ENCODE measurements at places on chromosomes 4 and X. TPM values are rescaled to one million over a fixed set of nuclear protein-coding genes. Genes with fewer than 3 reads are reported as not detected.
A peak's percentile ranks its signal among the peaks of the same experiment; 100 is the strongest.

Gene MGARP
- not detected for total RNA-seq

- no peak for DNase-seq
Measured at GRCh38 chr4:26214994-26215393, 105.8 kb upstream of the RBPJ start.

Gene CLGN
- total RNA-seq, result 0.17 TPM

DNA sequence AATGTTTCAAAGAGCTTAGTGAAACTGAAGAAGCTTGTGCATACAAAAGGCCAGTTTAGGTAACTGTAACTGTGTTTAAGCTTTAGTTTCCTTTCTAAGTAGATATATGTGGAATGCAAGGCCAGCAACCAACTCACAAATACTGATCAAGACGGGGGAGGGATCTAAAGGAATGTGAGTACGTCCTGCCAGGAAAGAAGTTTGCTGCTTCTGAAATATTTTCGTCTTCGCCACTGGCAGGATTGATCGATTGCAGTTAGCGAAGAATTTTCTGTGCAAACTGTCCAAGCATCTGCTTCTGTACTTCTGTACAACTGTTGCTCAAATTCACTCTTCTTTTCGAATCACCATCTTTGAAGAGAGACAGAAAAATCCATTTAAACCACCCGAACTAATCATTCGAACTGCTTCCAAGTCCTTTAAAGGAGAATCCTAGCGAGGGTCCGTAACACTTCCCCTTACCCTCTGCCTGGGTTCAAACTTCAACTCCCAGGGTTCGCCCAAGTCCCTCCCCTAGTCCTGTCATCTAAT, 373 bp upstream of the INTS6L start:
- no peak for DNase-seq

- DNase-seq, result no peak
Measured at GRCh38 chr4:180284267-180284666, 1958.9 kb upstream of the TENM3 start.

DNA sequence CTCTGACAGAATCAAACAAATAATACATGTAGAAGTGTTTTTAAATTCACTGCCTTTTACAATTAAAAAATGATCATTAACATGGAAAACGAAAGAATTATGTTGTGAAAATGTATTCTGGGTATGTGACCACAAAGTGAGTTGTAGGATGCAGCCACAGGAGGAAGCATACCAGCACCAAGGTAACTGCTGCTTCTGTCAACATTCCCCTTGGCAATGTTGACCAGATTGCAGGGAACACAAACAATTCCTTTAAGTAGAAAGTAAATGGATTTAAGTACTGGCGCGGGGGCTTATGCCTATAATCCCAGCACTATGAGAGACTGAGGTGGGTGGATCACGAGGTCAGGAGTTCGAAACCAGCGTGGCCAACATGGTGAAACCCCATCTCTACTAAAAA, 1877.9 kb upstream of the PCDH7 start:
- no peak for DNase-seq

- no peak for DNase-seq
Measured at GRCh38 chr4:170229006-170229405, 139.2 kb upstream of the AADAT start.

- DNase-seq, result no peak
Measured at GRCh38 chr4:107452717-107453630, 267.1 kb downstream of the PAPSS1 start.

DNA sequence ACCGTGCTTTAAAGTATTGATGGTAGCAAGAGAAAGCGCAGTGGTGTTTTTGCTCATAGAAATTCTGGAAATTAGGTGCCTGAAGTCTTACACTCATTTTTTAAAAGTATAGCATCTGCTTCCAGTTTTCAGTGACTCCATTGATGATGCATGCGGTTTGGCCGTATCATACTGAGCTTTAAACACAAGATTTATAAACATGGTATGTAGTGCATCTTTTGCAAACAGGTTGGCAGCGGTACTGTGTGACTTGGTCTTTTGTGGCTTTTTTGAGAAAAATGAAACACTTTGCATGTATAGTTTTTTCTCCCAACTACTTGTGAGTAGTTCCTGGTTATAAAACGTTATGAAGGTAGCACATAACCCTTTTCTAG, 2.0 kb downstream of the DDX3X start:
- no peak for DNase-seq

DNA sequence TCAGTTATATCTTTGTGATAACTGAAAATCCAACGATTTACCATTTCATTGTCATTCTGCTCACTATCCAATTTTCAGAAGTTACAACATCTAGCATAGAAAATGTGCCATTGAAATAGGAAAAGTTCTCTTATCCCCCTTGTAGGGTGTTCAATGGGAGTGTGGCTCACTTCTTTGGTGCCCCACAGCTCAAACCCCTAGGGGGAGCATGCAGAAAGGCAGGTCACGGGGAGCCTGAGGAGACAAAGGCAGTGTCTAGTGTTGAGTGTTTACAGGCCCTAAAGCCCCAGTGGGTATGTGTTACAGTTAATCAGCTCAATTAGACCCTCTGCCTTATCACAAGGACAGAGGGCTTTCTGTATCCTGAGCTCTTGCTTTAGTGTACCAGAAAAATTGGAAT, 243.4 kb upstream of the GRID2 start:
- no peak for DNase-seq

Gene CYTL1
- not detected for total RNA-seq

Gene SSX2B
- total RNA-seq, result not detected

Gene SPIN4
- 5.4 TPM for total RNA-seq

- DNase-seq, result no peak
Measured at GRCh38 chr4:158201876-158202275, 8.4 kb upstream of the TMEM144 start.

GRCh38 chrX:68751372-68751771, 77.4 kb upstream of the EFNB1 start:
- no peak for DNase-seq

Gene FRMPD4
- not detected for total RNA-seq

- DNase-seq, result no peak
Measured at GRCh38 chr4:40939856-40940255, 190.1 kb downstream of the NSUN7 start.

GRCh38 chr4:182203872-182204411, 39.3 kb upstream of the TENM3 start:
- DNase-seq, result no peak

Gene SLITRK2
- total RNA-seq, result not detected

- DNase-seq, result peak; percentile 9
Measured at GRCh38 chrX:48474127-48474526, 1.9 kb upstream of the FTSJ1 start.

Gene JAKMIP1
- total RNA-seq, result 9.0 TPM

DNA sequence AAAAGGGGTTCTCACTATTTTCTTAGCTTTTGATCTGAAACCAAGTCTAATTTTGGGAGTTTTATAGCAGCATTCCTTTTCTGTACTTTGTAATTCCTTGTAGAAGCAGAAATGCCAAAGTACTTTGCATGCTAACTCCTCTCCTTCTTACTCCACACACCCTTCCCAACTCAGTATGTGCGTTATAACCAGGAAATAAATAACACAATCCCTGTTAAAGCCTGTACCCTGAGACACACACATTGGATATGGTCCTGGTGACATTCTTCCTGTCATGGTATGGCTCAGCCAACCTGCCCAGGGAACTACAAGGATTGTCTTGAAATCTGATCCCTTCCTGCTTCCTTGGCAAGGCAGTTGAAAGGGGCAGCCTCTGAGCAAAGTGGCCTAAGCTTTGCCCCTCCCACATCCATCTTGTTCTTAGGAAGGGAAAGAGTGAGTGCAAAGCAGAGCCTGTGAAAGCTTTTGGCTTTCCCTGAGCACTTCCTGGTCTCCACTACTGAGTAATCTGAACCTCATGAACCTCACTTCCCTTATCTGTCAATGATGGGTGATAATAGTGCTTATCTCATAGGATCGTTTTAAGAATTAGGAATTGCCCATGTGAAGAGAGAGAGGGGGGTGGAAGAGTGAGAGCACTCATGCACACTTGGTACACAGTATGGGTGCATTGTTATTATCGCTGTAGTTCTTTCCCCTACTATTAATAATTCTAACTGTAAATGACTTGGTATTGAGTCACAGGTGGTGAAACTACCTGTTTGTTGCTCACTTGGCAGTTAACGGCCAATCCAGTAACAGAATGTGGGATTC, 109.3 kb downstream of the AFF2 start:
- no peak for DNase-seq

GRCh38 chr4:73538162-73538561, 56.6 kb downstream of the AFM start:
- DNase-seq, result no peak

GRCh38 chrX:87664381-87664780, 146.8 kb downstream of the KLHL4 start:
- no peak for DNase-seq

- DNase-seq, result no peak
Measured at GRCh38 chr4:174593701-174594100, 71.4 kb upstream of the HPGD start.

- DNase-seq, result no peak
Measured at GRCh38 chr4:40378619-40379018, 43.5 kb downstream of the CHRNA9 start.

DNA sequence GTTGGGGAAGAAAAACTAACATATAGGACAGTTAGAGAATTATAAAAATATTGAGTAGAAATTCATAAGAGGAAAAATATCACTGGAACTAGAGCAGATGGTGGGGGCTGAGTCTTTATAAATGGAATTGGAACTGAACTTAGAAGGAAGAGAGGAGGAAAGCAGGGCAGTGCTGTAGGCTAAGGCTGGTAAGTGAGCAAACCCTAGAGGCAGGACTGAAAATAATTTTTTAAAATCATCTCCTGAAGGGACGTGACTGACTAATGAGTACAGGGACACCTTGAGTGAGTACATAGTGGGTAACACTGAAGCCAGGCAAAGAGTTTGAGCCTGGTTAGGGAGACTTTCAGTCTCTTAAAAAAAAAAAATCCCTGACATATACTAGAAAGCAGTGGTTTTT, 63.3 kb downstream of the GALNT7 start:
- DNase-seq, result no peak

DNA sequence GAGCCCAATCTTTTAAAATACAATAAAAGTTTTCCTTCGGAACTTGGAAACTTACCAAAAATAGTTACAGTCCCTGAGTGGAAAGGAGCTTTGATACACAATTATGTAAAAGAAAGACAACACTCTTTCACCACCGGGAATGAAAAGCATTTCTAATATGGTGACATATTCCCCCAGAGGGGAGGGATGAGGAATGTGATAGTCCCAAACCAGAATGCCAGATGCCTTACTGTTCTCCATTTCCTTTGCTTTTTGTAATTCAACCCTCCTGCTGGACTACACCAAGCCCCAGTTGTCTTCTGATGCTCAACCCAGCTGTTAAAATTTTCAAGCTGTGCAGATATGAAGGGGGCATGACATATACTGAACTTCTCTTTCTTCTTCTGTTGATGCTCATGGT, 4.1 kb downstream of the PRIMPOL start:
- no peak for DNase-seq

GRCh38 chrX:50471390-50471789, 765 bp upstream of the DGKK start:
- DNase-seq, result no peak

Gene NEIL3
- total RNA-seq, result 29.2 TPM

Gene CDS1
- total RNA-seq, result 0.28 TPM

Gene CDX4
- total RNA-seq, result not detected

GRCh38 chr4:73127839-73128453, 58.4 kb upstream of the COX18 start:
- DNase-seq, result no peak

GRCh38 chrX:72003811-72004750, 93.4 kb downstream of the NHSL2 start:
- no peak for DNase-seq

- DNase-seq, result no peak
Measured at GRCh38 chr4:151736361-151736760, 24.4 kb downstream of the GATB start.

Gene PGRMC1
- total RNA-seq, result 32.8 TPM

Gene P2RY8
- total RNA-seq, result 45.7 TPM

Gene RBM46
- not detected for total RNA-seq

Gene RBMXL3
- total RNA-seq, result not detected

DNA sequence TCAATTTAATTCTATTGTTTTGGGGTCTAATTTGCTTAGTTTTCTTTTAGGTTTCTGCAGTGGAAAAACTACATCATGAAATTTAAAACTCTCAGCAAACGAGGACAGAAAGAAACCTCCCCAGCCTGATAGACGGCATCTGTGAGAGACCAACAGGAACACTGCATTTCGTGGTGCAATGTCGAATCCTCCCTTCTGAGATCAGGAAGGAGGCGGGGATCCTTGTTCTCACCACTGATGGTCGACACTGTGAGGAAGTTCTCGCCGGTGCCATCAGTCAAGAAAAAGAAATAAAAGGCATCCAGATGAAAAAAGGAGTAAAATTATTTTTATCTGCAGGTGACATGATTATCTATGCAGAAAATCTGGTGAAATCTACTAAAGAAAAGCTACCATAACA, 16.5 kb downstream of the GAK start:
- DNase-seq, result no peak

DNA sequence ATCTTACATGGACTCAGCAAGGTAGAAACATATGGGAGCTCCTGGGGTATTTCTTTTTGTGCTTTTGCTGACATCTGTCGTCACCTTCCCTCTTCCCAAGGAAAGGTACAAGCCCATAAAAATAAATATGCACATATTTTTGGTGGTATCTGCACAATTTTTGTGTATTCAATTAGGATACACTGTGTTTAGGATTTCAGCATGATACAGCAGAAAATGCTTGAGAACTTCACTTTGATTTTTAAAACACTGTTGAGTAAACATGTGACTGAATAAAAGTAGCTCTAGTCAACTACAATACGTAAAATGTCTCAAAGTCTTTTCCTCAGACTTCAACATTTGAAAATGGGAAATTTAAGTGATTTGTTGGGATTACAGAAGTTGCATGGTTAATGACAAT, 99.4 kb upstream of the SPANXC start:
- no peak for DNase-seq

Gene ABCG2
- total RNA-seq, result 0.28 TPM

Gene FAM9A
- not detected for total RNA-seq

Gene ARHGAP6
- total RNA-seq, result not detected

Gene VCX3B
- not detected for total RNA-seq

DNA sequence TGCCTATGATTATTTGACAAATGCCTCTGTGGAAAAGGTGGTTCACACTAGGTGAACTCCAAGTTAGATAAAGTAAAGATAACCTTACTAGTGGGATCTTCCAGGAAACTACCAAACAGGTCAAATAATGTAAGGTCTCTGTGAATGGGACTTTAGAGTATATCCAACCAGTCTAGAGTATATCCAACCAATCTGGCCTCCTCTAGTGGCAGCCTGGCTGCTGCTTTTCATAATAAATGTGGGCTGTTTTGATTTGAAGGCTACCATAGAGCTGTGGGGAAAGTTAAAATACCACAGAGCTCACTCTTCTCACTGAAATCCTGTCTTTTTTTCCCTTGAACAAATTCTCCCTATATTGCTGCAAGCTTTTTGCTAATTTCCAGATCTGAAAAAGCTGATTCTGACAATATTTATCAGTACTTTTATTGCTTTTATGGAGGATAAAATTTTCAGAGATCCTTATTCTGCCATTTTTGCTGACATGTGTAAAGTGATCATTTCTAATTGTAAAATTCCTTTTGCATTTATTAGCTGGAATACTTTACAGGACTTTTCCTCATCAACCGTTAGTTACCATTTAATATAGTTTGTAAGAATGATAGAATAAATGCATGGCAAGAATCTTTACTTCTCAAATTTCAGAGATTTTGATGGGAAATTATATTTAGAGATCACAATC, 111.3 kb downstream of the TET2 start:
- no peak for DNase-seq

Gene RNF128
- not detected for total RNA-seq

- no peak for DNase-seq
Measured at GRCh38 chrX:109184506-109185139, 297.3 kb downstream of the GUCY2F start.

Gene IL3RA
- total RNA-seq, result 7.5 TPM

GRCh38 chr4:86657382-86657781, 63.3 kb downstream of the PTPN13 start:
- DNase-seq, result no peak
